ENCODE measurements at places on chromosomes 7 and 10.

- DNase-seq = no peak
These were observed 176.1 kb upstream of the KLF14 start for GRCh38 chr7:130909881-130910672.

DNA sequence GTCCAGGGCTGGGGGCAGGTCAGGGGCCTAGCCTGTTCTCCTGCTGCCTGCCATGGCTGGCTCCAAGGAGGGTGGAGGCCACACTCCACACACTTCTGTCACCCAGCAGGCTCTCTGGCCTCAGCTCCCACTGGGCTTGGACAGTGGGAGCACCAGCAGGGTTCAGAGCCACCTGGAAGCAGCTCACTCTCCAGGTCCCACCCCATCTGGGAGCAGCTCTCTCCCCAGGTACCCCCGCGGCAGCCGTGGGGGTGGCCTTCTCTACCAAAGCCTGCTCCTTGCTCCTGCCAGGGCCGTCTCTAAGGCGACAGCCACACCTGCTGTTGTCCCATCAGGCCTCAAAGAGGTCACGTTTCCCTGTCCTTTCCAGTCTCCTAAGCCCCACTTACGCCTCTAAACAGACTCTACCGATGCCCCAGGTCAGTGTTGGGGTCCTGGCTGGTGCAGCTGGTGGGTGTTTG lies 142.5 kb upstream of the RET start:
- no peak for DNase-seq

DNA sequence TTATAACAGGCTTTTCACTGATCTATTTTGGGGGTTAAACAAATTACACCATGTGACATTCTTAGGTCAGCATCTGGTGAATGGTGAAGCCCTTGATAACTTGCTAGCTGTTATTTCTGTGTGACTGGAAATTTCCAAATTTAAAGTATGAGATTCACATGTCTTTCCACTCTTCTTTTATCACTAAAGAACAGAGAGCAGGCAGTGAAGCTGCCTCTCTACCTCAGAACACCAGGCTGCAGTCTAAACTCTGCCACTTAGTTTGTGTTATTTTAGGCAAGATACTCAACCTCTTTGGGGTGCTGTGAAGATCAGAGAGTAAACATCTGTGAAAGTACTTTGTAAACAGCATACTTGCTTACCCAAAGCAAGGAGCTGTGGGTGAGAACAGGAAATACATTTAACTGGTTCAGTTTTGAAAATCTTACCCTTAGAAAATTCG lies 15.5 kb upstream of the SP4 start:
- no peak for DNase-seq

GRCh38 chr7:22549051-22549450 lies 49.1 kb upstream of the STEAP1B start:
- DNase-seq = no peak

DNA sequence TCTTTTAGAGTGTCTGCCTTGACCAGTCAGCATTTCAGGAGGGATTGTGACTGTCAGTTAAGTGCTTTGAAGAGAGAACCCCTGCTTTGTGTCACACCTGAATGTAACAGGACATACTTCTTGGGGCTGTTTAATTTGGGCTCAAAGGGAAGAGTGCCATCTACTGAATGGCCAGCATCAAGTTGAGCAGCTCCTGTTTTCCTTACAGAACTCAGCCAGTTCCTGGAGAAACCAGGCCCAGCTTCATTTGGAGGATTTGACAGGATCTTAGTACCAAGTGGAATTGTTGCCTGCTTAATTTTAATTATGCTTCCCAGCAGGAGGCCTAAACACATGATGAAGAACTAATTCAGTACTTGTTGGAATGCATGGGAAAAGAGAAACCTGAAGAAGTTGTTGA lies 8.3 kb downstream of the ADD3 start:
- peak; percentile 48 for DNase-seq

- DNase-seq = no peak
These were observed 167.3 kb upstream of the SLC13A1 start for GRCh38 chr7:123367031-123367430.

DNA sequence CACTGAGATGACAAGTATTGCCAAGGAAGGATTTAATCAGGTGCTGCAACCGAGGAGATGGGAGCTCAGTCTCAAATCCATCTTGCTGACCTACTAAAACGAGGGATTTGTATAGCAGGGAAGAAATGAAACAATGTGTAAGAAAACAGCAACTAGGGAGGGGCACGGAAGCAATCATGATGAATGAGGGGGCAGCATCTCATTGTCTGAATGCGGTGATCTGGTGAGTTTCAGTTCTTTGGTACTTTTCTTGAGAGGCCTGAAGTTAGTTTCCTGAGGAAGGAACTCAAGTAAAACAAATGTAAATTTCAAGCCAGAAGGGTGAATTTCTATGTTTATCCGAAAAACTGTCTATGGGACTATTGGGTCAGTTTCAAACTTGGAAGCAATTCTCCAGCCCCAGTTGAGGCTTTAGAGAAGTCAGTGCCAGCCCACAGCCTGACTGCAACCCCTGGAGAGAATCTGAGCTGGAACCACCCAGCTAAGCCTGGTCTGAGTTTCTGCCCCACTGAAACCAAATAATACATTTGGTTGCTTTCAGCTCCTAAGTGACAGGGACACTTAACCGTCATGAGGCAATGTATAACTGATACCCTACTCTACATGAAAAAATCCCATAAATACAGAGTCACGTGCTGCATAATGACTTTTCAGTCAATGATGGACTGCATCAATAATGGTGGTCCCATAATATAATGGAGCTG lies 45.8 kb upstream of the TNS3 start:
- DNase-seq = no peak

DNA sequence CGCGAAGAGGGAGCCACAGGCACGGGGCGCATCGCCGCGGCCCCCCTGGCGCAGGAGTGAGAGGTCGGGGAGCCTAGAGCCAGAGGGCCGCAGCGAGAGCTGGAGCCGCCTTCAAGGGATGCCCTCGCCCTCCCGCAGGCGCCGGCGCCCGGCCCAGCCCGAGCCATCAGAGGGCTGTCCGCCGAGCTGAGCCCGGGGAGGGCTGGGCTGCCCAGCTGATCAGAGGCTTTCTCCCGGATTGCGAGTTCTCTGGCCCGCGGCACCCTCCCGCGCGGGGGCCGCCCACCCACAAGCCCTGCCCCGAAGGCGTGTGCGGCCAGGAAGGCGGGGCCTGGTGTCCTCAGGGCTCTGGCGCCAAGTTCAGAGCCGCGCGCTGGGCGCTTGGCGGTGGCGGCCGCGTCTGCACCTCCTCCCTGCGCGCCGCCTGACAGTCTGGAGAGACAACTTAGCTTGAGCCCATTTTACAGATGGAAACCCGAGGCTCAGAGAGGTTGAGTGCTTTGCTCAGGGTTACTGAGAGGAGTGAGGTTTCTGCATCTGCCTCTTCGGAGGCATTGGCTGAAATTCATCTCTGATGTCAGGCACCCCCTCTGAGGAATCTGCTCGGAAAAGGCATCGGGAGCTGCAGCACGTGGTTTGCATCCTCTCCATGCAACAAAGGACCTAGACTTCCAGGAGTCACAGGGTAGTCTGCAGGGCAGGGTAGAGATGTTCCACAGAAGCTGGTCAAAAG lies 3.8 kb upstream of the ANTXRL start:
- DNase-seq = peak; percentile 42

DNA sequence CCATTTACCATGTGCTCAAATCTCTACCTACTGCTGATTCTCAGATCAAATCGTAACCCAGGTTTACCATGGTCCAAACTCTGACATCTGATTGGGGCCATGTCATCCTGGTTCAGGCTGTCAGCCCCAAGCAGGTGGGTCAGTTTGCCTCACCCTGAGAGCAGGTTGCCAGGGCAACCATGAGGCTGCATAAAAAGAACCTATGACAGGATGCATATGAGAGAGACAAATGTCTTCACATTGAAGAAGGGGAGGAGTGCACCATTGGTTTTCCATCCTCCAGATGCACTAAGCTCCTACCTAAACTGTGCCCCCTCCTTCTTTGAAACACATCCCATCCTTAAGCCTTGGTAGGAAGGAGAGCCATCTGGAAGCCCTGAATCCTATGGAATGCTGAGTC lies 10.2 kb downstream of the PRSS1 start:
- no peak for DNase-seq

DNA sequence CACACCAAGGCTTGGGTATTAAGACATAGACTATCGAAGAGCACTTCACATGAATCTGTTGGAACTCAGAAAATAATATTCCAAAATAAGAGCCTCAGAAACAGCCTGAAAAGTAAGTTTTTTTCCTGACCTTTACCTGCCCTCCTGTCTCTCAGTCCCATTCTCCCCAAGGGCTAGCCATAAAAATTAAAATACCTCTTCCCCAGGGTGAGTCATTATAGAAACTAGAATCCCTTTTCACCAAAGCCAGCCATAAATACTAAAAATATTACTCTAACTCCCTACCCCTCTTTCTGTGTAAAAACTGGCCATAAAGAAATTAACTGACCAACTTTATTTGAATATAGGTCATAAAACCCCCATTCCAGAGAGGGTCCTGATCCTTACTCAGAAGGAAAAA lies 87.9 kb upstream of the TMEM106B start:
- no peak for DNase-seq

GRCh38 chr10:58918887-58919286 lies 257.6 kb upstream of the PHYHIPL start:
- no peak for DNase-seq

DNA sequence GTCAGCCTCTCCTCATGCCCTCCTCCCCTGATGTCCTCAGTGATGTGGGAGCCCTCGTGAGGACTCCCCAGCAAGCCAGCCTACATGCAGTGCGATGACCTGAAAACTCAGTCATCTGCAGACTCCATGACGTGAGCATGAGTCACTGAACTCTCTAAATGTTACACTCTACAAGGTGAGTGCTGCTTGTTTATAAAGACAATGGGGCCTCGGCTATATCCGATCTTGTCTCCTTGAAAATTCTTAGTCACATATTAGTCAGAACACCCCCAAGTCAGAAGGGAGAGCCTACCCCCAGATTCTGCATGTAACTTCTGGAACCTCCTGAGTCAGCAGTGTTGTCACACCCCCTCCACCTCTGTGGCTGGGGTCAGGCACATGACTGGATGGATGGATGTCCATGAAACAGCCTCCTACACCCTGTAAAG lies 673.8 kb downstream of the INHBA start:
- no peak for DNase-seq

DNA sequence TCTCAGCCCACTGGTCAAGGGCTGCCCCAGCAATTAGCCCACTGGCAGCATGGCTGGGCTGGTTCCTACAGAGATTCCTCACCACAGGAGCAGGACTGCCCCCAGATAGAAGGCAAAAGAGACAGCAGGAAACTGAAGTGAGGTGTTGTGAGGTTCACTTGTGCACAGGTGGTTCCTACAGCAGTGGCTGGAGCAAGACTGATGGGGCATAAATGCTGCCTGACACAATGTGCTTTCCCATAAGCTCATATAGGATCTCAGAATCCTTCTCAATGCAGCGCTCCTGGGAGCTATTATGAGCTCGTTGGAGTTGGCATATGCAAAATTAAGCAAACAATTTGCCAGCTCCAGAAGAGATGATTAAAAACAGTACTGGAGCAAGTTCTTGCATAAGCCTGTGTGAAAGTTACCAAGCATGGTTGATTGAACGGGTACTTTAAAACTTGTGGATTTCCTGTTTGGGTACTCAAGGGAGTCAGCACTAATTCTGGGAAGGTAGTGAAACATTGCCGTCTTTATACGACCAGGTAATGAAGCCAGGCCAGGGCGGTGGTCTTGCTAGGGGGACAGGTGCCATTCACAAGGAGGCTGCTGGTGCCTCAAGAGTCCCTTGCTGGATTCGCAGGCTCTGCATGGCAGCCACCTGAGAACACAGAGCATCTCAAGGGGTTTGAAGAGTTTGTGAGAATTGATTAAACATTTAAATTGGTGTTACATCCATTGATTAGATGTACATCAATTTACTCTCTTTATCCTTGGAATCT lies 20.3 kb upstream of the PRKCQ start:
- no peak for DNase-seq

DNA sequence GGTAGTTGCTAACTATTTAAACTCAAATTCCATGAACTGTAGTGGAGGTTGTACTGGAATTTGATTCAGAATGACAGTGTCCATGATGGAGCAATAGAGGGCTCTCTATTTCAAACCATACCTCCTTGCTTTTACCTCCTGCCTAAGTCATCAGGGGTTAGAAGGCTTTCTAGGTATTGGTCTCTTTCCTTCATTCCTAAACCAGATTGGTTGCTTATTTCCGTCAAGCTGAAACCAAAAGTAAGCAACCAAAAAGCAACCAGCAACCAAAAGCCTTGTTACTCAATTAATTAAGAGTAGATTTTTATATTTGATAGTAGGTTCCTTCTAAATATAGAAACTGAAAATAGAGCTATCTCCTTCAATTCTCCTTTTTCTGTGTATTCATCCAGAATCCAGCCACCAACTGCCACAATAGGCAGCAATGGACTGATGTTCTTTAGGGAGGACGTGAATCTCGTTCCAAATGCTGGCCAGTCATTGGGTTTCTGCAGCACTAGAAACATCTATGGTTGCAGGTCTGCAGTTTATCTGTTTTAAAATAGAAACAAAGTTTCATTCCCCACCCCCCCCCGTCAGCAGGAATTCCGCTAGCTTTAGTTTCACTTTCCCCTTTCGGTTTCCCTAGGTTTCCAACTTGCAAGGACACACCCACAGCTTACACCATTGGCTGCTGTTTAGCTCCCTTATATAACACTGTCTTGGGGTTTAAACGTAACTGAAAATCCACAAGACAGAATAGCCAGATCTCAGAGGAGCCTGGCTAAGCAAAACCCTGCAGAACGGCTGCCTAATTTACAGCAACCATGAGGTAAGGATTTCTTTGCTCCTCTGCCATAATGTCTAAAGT lies at the start of gene IFIT1:
IFIT1 (plus strand) TSS at position 717 of the 850 bp plus-strand sequence; CDS start at position 807, 90 bp downstream.
- no peak for DNase-seq

DNA sequence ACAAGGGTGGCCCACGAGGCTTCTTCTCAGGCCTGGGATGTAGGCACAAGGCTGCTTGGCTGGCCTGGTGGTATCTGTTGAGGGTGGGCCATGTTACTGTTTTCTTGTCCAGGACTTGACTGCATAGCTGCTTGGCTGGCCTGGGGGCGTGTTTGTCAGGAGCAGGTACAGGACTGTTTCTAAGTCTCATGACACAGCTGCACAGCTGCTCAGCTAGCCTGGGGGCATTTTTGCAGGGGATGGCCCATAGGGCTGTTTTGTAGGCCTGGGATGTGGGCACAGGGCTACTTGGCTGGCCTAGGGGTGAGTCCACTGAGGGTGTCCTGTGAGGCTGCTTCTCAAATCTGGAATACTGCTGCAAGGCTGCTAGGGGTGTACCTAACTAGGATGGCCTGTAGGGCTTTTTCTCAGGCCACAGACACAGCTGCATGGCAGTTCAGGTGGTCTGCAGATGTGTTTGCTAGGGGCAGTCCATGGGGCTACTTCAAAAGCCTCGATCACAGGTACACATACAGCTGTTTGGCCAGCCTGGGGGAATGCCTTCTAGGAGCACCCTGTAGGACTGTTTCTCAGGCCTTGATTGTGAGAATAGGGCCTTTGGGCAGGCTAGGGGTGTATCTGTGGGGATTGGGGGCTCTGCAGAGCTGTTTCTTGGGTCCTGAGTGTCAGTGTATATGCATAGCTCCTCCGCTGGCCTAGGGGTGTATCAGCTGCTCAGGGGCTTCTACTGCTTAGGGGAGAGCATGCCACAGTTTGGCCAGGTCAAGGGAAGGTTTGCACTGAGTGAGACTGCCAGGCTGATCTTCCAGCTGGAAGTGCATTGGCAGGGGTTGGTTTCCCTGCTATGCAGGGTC lies 26.6 kb upstream of the PLA2G12B start:
- no peak for DNase-seq

- no peak for DNase-seq
These were observed 29.7 kb downstream of the NUB1 start for GRCh38 chr7:151371266-151371665.

All from neuronal stem cell (in vitro differentiated cells).